Esophagus squamous epithelium (tissue), 5 donors: ENCODE measurements at places on chromosomes 2 and 18. TPM values are rescaled to one million over a fixed set of nuclear protein-coding genes. Genes with fewer than 3 reads are reported as not detected.

DNA sequence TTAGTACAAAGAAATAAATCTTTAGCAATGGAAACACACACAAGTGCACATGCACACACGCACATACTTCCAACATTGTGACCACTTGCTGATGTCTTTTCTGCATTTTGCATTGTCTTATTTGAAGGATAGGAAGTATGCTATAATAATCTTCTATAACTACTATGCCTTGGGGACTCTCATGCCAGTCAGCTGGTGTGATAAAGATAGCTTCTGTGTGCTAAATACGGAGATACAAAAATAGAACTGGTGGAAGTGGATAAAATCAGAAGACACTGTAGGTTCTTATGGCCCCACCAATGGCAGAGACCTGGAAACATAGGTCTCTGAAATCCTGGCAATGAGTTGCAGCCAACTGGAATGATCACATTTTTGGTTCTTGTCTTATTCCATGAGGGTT lies 31.5 kb upstream of the RASGRP3 start:
- no peak for DNase-seq

GRCh38 chr2:240556553-240557100 lies 1.2 kb downstream of the ANKMY1 start:
- DNase-seq: no peak

GRCh38 chr2:102487761-102488462 lies 14.9 kb downstream of the SLC9A4 start:
- DNase-seq: no peak

- DNase-seq: no peak
Observed at GRCh38 chr2:96143848-96144480, 1.3 kb downstream of the DUSP2 start.

DNA sequence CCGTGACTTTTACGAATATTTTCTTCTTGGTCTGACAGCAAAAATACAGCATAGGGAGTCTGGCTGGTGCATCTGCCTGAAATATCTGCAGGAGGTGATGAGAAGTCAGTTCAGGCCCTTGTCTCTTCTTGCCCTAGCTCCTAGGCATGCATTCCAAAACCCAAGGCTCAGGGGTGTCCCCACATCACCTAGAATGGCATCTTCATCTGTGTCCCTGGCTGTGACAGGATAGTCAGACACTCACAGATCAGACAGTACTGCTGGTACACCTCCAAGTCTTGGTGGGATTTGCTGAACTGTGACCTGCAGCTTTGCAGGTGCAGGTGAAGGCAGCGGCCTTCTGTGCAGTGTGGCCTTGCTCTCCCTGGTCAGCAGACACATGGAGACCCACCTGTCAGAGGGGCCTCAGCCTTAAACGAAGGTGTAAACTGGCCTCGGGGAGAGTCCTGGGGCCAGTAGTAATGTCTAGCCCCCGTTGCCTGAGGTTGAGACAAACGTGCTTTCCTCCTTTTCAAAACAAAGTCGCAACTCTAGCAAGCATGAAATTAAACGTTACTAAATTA lies 42.8 kb downstream of the MBP start:
- no peak for DNase-seq

DNA sequence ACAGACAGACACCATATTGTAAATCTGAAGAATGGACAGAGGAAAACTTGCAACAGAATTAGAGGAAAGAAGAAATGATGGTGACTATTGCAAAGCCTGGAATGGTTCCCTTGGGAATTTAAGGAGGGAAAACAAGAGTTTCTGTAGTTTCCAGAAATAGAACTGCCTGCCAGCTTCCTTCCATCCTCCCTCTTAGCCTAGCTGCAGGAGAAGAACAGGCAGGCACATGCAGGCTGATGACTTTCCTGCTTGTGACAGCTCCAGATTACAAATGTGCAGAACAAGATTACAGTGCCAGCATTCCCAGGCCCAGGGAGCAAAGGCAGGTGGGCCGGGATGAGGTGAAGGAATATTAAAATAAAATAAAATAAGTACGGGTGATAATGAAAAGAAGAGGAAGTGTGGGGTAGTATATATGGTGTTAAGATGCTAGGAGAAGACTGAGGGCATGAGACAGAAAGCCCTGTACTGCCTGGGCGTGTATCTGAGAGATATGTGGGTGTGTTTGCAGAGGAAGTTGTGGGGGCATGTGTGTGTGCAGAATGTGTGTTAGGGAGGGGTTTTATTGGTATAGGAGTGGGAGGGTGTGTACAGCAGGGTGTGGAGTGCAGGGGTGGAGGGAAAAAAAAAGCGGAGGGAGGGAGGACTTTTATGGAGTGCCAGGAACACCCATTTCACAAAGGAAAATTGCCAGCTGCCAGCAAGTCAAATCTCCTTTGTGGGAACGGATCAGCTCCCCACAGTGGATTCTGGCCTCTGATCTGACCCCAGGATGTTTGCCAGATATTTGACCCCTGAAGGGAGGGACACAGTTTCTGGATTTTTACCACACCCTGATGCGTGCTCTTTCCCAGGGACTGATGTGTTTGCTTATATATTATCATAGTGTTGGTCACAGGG lies 43.9 kb upstream of the NEMP2 start:
- no peak for DNase-seq

- no peak for DNase-seq
Observed at GRCh38 chr2:236012155-236012554, 156.0 kb downstream of the GBX2 start.

GAL3ST2 gene
- total RNA-seq: not detected

DPYSL5 gene
- total RNA-seq: not detected

ZNF385B gene
- total RNA-seq: 0.44 TPM

RIT2 gene
- not detected for total RNA-seq

KLHL41 gene
- total RNA-seq: 0.76 TPM

GPR155 gene
- total RNA-seq: 3.5 TPM

SH3BP4 gene
- 16.5 TPM for total RNA-seq

SLC9A4 gene
- 0.76 TPM for total RNA-seq

RGPD5 gene
- 19.9 TPM for total RNA-seq
